ENCODE measurements at places on chromosomes 6 and 20. TPM values are rescaled to one million over a fixed set of nuclear protein-coding genes. Genes with fewer than 3 reads are reported as not detected.

The OTOR gene
- total RNA-seq, result not detected

The HSPA1A gene
- 103 TPM for total RNA-seq

The NKX2-4 gene
- not detected for total RNA-seq

The CCDC170 gene
- total RNA-seq, result 0.09 TPM

The EFCAB8 gene
- 0.27 TPM for total RNA-seq

The PSORS1C1 gene
- 11.9 TPM for total RNA-seq

The BEND6 gene
- 1.1 TPM for total RNA-seq
